H4 (cell line): ENCODE measurements at places on chromosomes 1 and 21.

- peak; percentile 60 for DNase-seq
These were observed 470.6 kb downstream of the PTPRU start for GRCh38 chr1:29706936-29707335.

DNA sequence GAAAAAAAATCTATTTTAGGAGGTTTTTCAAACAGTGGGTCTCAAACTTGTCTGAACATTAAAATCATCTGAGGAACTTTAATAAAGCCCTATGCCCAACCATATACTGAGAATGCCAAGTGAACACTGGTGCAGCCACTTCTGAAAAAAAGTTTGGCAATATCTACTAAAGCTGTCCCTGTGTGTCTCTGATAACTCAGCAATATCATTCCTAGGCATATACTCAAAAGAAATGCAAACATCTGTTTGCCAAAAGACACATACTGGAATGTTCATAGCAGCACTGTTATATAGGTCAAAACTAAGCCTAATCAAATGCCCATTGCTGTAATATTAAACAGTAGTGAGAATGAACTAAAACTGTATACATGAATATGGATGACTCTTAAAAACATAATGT is 74.2 kb upstream of the RGS4 start:
- DNase-seq = no peak

GRCh38 chr1:47725000-47725473 is 272.1 kb downstream of the TRABD2B start:
- no peak for DNase-seq

DNA sequence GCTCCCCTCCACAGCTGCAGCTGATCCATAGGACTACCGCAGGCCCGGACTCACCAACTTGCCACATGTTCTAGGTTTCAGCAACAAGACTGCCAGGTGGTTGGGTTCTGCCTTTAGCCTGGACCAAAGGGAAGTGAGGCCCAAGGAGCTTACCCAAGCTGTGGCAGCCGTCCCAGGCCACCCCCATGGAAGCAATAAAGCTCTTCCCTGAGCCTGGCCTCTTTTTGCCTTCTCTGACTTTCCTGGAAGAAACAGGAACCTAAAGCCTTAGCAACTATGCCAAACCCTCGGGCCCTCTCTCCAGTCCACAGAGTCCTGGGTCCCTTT is 2.7 kb upstream of the ARTN start:
- no peak for DNase-seq

GRCh38 chr21:42002421-42002958 is 7.7 kb downstream of the ZBTB21 start:
- peak; percentile 66 for DNase-seq

DNA sequence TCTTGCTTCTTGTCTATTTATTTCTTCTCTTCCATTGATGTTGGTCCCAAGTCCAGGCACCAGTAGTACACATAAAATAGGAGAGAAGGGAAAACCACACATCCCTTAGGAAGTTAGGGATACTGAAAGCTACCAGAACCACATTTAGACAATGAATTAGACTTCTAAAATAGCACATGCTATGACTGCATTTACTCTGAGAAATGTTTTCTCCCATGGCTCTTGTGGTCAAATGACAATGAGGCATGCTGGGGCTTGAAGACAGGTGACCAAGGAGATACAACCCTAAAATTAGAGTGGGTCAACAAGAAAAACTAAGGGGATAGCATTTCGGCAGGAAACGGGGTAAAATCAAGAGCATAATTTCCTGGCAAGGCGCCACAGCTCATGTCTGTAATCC is 17.1 kb downstream of the MTOR start:
- DNase-seq = no peak

- no peak for DNase-seq
These were observed 11.2 kb downstream of the RBM15 start for GRCh38 chr1:110350360-110350759.

GRCh38 chr21:35349376-35350080 is 300.4 kb upstream of the RUNX1 start:
- no peak for DNase-seq

GRCh38 chr1:21902026-21903012 is 34.8 kb downstream of the HSPG2 start:
- DNase-seq = no peak

DNA sequence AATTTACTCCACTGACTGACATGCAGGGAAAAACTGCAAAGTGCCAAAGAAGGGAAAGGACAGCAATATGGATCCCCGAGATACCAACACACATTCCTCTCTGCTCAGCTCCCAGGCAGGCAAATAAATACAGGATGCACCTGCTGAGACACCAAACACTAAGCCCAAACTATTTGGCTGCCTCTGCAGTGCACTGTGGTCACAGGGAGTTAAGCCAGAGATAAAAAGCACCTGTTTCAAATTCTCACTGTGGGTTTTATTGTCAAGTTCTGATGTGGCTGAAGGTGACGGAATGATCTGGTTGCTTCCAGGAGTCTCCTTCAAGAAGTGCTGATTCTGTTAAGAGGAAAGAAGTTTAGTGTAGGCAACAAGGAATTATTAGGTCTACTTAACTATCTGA is 17.7 kb downstream of the TEX38 start:
- no peak for DNase-seq

DNA sequence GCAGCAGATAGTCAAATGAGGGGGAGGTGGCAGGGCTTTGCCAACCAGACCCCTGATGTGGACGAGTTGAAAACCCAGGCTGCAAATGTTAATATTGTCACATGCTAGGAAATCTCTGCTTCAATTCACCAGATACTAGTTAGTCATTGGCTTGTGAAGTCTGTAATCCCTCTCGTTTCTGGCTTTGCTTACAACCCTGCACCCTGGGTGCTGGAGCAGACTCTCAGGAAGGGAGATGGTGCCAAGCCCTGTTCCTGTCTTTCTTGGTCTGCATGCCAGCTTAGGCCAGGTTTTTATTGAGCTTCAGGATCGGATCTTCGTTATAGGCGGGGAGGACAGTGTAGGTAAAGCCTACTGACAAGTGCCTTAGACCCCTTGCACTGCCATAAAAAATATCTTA is 53.3 kb downstream of the MDM4 start:
- no peak for DNase-seq

DNA sequence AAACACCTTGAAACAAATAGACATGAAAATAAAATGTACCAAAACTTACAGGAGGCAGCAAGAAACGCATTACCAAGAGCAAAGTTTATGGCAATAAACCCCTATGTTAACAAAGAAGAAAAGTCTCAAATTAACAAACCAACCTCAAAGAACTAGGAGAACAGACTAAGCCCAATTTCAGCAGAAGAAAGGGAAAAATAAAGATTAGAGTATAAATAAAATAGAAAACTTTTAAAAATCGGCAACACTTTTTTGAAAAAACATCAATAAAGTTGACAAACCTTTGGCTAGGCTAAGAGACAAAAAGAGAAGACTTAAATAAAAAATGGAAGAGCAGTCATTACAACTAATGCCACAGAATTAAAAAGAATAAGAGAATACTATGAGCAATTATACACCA is 42.7 kb downstream of the SLC30A10 start:
- no peak for DNase-seq

DNA sequence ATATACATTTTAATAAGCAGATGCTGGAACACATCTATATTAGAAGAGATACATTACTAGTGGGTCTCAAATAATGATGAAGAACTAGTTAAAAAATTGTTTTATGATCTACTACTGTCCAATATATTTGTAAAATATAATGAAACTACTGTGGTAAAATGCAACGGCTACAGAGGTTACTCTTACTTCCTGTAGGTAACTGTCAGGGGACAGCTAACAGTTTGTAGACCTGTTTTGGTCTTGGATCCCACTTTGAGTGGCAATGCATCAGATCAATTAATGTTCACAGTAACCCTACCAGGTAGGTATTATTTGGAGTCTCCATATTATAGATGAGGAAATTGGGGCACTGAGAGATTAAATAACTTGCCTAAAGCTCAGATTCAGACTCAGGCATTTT is 26.7 kb upstream of the MYSM1 start:
- no peak for DNase-seq

GRCh38 chr21:34882719-34883131 is 166.4 kb downstream of the RUNX1 start:
- DNase-seq = no peak

DNA sequence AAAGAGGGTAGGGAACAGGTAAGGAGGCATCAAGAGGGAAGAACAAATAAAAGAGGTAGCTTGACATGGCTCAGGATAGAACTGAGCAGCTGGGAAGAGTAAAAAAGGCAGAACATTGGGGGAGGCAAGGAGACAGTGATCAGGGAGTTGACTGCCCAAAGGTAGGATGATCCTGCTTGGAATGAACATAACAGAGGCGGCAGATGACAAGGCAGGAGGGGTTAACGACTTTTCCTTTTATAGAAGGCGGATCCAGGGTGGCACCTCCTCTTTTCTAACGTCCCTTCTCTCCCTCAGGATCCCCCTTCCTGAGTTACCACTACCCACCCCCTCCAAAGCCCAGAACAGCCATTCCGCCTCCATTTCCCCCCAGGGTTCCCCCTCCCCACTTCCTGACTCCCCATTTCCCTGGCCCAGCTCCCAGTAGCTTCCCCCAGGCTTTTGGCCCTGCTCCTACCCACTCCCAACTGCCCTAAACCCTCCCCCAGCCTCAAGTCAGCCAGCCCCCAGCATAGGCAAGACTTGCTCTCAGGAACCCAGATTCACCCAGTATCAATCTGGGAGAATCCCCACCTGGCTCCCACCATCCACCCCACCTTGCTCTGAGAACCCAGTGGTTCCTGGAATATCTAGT is 769 bp upstream of the ADAMTS4 start:
- no peak for DNase-seq

DNA sequence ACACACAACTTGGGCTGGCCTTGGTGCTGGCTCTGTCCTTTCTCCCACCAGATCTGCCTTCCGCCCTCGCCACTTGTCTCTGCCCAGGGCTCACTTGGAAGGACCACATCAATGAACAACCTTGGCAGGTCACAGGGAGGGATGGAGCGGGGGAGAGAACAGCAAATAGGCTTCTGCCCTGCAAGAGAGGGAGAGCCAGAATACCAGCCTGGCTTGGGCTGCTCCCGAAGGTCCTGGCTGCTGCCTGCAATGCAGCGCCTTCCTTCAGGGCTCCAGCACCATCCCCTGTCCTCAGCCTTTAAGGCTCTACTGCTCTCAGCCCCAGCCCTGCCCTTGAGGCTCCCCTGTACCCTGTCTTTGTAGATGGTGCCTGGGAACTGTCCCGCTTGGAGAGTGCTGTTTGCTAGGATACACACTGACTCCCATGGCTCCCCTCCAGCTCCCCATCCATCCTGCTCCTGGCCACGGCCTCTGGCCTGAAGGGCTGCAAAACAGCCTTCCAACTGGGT is 43.8 kb downstream of the HIVEP3 start:
- no peak for DNase-seq

GRCh38 chr1:234726359-234726943 is 116.5 kb upstream of the IRF2BP2 start:
- no peak for DNase-seq

GRCh38 chr1:234914606-234915290 is 213.9 kb downstream of the TOMM20 start:
- DNase-seq = no peak

GRCh38 chr1:43867976-43868740 is 65.4 kb upstream of the ARTN start:
- DNase-seq = no peak

DNA sequence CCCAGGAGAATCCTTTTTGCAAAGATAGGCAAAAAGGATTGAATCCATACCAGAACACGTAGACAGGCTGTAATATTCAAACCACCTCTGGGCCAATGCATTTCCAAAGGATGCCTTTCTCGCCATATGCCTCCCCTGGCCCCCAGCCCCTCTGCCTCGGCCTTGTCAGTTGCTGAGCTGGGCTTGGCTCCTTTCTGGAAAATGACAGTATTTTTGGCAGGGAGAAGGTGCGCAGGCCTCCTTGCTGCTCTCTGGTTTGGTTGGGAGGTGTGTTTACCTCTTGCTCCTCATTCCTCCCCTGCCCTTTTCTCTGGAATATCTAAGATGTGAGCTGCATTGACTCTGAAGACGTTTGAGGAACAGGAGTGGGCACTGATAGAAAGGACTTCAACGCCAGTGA is 26.0 kb upstream of the CNTN2 start:
- no peak for DNase-seq

GRCh38 chr1:203569490-203570318 is 56.9 kb upstream of the ATP2B4 start:
- DNase-seq = no peak

GRCh38 chr1:25677193-25677773 is 60.7 kb downstream of the MAN1C1 start:
- DNase-seq = no peak

DNA sequence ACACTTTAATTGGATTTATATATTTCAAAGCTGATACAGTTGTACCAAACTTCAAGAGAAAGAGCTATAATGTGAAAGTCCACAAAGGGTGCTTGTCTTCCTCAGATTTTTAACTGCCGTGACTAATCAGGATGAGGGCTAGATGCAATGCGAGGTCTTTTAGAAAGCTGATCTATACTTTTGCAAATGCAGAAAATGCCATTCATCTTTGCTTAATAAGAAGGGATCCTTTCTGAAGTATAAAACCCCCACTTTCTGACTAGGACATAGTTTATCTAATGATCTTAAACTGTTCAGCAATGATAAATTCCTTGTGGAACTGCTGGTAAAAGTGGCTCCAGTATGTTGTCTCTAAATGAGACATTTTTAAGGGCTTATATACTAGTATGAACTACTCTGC is 102.7 kb upstream of the NGF start:
- no peak for DNase-seq

DNA sequence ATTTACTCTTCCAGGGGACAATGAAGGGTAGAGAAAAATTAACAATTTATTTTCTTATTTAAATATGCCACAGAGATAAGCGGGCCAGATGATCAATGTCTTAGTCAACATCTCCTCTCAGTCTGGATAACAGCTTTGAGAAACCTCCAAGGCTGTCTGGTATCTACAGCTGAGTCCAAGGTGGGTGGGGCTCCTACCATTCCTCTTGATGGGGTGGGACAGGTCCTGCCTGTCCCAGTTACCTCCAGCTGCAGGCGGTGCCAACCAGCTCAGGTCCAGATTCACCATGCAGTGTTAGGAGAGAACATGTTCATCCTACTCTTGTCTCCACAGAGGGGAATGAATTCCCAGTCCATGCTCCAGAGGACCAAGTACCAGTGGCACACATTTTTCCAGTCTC is 21.1 kb downstream of the CSMD2 start:
- no peak for DNase-seq

GRCh38 chr1:232620356-232620969 is 9.5 kb downstream of the SIPA1L2 start:
- DNase-seq = peak; percentile 73

- peak; percentile 48 for DNase-seq
These were observed 86.5 kb upstream of the KCNJ15 start for GRCh38 chr21:38170283-38170682.

- no peak for DNase-seq
These were observed 27.8 kb upstream of the LRRC38 start for GRCh38 chr1:13541435-13542215.

DNA sequence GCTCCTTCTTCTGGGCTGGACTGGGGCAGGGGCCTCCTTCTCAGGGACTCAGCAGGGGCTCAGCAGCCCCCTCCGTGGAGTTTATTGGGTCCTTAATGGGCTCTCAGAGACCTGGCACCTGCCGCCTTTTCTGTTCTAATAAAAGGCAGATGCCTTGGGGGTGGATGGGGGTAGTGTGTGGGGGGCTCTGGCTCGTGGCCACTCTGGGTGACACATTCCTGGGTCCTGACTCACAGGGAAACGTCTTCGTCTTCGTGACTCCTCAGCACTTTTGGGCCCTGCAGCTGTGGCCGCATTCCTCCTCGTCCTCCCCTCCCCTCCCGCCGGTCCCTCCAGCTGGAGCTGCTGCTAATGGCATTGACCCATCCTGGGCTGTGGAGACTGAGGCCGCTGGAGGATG is 107.8 kb upstream of the WNT4 start:
- DNase-seq = peak; percentile 31
